ENCODE measurements at places on chromosomes 11 and 22.

GRCh38 chr11:30045144-30045543, 28.3 kb upstream of the KCNA4 start:
- DNase-seq, result no peak

DNA sequence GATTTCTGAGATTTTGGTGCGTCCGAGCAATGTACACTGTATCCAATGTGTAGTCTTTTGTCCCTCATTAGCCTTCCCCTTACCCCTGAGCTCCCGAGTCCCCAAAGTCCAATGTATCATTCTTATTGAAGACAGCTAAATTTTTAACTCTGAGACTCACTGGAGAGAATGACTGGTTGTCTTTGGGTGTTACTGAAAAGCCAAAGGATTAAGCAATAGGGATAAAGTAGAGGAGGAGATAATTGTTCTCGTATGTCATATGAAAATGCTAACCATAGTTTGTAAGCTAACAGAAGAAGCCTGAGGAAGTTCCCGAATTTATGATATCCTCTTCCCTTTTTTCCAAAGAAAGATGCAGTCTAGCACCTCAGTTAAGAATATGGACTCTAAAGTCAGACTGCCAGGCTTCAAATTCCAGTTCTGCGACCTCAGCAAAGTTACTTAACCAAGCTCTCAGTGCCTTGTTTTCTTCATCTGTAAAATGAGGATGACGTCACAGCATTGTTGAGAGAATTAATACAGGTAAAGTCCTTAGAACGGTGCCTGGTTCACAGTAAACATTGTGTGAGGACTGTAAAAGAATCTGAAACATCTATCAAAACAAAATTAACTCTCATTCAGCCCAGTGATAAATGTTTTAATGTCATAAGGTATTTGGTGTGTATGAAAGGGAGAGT, 1.6 kb upstream of the MSANTD2 start:
- DNase-seq, result no peak

GRCh38 chr22:41845380-41846267, 12.7 kb downstream of the SREBF2 start:
- no peak for DNase-seq

DNA sequence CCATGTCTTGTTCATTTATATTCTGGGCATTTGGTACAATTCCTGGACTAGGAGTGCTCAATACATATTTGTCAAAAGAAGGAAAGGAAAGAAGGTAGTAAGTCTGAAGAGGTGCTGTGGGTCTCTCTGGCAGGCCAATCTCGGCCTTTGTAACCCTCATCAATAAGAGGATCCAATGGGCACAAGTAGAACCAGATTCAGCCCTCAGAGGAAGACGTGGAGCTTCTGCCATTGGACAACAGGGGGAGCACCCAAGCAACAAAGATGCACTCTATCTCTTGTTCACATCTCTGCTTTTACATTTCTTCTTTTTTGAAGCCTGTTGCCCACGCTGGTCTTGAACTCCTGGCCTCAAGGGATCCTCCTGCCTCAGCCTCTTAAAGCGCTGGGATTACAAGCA, 2.2 kb upstream of the VPS11 start:
- no peak for DNase-seq

DNA sequence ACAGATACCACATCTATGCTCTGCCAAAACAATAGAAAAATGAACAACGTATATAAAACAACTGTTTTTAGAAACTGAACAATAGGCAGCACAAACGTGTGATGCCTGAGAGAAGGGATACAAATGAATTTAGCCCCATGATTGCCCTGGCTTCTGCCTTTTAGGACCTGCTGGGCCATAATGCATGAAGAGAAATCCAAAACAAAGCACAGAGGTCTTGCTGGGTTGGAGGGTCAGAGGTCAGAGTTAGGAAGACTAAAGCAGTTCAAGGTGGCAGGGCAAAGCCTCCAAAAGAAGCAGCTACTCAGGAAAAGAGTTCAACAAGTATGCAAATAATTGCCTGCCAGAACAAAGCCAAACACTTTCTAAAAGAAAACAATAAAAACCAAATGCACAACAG, 138.5 kb downstream of the TTC28 start:
- no peak for DNase-seq

DNA sequence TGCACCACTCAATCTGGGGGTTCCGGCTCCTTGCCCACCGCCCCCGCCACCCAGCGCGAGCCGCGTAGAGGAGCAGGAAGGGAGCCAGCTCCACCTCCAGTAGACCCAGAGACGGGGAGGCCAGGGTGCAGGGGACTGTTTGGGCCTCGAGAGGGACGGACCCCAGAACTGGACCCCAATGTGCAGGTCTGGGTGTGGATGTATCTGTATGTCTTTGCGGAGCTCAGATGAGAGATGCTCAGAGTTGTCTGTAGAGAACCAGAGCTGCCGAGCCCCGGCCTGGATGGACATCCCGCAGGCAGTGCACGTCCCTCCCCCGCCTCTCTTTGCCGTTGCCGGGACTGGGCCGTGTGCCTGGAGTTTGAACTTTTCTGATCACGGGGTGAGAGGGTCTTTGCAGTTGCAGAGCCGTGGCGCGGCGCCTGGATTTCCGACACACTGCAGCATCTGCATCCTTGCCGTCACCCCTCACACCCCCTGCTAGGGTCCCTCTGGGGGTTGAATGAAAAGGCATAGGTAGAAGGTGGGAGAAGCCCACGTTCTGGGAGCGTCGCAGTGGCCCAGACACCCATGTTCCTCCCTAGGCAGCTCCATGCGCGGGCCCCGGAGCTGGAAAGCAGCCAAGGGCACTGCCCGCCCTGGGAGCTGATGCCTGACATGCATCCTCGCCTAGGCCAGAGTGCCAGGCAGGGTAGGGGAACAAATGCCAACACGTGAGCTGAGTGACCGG, 105.2 kb downstream of the KCNQ1 start:
- no peak for DNase-seq

DNA sequence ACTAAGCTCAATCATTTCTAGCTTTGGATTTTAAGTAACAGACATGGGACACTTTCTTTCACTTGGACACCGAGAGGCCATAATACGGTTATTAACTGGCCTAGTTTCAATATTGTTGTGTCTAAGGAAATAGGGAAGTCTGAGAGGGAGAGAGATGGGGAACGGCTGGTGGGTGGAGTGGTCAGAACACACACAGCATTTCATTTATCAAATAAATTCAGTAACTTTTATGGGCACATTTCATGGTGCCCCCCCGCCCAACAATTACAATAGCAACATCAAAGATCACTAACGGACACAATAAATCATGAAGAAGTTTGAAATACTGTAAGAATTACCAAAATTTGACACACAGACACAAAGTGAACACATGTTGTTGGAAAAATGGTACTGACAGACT, 10.7 kb downstream of the PRPF19 start:
- DNase-seq, result no peak

- DNase-seq, result no peak
Measured at GRCh38 chr11:105923252-105923651, 98.8 kb downstream of the MSANTD4 start.

DNA sequence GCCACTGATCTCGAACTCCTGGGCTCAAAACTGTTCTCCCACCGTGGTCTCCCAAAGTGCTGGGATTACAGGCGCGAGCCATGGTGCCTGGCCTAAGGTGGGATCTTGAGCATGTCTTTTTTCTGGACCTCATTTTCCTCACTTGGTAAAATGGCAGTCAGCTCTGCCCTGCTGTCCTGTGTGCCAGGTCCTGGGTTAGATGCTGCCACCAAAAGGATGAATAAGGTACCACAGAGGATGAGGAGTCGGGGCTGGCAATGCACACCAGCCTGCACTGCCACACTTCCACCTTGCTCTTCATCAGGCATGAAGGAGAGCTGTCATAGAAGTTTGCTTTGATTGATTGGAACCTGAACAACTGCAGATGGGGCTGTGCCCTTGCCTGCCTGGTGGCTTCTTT, 32.3 kb downstream of the ACO2 start:
- DNase-seq, result no peak

DNA sequence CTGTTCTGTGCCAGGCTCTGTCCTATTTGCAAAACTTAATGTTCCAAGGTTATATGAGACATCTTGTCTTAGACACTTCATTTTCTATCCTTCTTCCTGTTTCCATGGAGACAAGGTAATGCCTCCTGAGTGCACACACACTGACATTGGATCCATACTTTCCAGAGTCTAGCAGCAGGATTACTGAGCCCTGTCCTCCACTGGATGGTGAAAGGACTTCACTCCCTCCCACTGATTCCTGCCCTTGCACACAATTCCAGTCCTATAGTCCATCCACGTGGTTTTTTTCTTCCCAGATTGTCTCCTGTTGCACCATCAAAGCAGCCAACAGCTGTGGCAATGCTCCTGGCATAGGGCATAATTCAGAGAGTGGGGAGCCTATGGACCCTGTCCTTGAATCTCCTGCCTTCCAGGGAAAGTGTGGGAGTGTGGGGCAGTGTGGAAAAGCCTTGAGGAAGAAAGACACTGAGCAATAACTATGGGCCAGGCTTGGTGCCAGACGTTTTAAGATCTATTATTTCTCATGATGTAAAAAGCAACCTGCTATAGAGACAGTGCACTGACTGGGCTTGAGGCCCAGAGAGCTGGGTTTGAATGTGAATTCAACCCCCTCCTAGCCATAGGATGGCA, 31.3 kb downstream of the SERPINH1 start:
- DNase-seq, result no peak

DNA sequence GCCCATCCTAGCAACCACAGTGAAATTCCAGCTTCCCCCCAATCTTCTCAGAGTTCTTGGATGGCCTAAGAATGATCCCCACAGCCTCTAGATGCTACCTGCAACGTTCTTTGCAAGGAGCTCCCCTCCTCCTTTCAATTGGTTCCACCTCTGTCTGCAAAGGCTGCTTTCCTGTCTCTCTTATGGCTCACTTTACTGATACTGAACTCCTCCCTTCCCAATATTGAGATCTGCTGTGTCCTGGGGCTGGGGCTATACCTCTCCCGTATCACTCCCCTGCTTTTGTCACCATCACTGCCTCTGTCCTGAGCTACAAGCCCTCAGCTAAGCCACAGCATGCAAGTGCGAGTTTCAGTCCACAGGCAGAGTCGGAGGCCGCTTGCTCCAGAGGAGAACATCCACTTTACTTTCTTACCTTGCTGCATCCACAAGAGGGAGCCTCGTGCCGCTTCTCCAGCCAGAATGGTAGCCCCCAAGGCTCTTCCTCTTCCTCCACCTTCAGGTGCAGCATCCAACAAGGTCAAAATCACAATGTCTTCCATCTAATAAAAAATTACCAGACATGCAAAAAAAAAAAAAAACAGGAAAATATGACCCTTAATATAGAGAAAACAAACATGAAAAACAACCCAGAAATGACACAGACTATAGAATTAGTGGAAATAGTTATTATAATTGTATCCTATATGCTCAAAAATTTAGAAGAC, 48.6 kb upstream of the TMEM45B start:
- DNase-seq, result no peak

DNA sequence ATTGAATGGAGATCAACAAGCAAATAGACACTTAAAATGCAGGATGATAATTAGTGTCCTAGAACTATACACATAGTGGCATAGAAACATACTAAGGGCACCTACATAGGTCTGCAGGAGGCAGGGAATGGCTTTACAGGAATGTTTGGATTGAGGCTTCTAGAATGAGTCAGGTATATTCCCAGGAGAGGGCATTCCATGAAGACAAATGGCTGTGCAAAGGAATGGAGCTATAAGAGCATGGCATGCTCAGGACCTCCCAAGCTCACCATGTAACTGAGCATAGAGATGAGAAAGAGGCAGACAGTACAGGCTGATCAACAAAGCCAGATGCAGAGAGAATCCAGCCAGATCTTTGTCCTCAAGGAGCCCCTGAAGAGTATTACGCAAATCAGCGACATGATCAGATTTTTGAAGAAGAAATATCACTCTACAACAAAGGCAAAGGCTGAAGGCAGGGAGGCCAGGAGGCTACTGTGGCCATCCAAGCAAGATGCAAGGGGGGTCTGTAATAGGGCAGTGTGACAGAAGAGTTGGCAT, 211.1 kb upstream of the MTNR1B start:
- no peak for DNase-seq

- no peak for DNase-seq
Measured at GRCh38 chr22:46763051-46763705, 728 bp downstream of the TBC1D22A start.

DNA sequence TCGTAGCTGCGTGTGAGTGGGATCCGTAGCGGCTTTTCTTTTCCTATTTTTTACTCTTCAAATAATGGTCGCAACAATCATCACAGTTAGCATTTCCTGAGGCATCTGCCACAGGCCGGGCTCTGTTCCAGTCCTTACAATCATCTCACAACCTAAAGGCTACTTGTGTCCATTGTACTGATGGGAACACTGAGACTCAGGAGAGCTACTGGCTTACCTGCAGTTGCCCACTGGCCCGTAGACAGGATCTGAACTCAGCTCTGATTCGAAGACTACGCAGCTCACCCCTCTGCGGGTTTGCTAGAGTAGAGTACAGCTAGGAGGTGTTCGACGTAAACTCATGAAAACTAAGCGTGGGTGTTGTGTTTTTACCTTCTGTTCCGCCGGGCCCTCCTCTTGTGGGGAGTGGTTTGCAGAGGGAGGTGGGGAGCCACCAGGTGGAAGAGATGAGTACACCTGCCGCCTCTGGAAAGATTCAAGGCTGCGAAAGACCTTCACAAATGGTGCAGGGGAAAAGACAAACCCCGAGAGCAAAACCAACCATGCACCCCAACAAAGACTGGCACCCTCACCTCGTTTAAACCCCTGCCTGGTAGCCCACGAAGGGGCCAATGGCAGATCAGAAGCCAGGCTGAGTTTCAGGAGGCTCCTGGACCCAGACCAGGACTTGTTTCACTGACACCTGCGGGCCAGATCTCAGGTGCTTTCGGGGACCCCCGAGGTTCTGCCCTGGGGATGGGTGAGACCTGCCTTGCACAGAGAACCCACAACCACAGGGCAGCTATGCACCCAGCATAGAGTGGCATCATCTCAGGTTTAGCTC, 18.3 kb upstream of the RFPL3 start:
- DNase-seq, result no peak

DNA sequence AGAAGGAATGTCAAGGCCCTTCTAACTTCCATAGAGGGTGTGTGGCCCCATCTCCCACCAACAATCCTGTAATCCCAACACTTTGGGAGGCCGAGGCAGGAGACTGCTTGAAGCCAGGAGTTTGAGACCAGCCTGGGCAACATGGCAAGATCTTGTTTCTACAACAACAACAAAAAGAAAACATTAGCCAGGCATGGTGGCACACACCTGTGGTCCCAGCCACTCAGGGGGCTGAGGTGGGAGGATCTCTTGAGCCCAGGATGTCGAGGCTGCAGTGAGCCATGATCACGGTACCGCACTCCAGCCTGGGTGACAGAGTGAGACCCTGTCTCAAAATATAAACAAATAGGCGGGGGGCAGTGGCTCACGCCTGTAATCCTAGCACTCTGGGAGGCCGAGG, 16.9 kb downstream of the TSPAN32 start:
- no peak for DNase-seq
